NT2/D1 (cell line): ENCODE measurements at places on chromosomes 5 and 9.

GRCh38 chr9:108756746-108757490, 98.9 kb downstream of the ACTL7B start:
- no peak for DNase-seq

GRCh38 chr9:81885602-81886001, 42.6 kb upstream of the SPATA31D4 start:
- DNase-seq, result no peak

DNA sequence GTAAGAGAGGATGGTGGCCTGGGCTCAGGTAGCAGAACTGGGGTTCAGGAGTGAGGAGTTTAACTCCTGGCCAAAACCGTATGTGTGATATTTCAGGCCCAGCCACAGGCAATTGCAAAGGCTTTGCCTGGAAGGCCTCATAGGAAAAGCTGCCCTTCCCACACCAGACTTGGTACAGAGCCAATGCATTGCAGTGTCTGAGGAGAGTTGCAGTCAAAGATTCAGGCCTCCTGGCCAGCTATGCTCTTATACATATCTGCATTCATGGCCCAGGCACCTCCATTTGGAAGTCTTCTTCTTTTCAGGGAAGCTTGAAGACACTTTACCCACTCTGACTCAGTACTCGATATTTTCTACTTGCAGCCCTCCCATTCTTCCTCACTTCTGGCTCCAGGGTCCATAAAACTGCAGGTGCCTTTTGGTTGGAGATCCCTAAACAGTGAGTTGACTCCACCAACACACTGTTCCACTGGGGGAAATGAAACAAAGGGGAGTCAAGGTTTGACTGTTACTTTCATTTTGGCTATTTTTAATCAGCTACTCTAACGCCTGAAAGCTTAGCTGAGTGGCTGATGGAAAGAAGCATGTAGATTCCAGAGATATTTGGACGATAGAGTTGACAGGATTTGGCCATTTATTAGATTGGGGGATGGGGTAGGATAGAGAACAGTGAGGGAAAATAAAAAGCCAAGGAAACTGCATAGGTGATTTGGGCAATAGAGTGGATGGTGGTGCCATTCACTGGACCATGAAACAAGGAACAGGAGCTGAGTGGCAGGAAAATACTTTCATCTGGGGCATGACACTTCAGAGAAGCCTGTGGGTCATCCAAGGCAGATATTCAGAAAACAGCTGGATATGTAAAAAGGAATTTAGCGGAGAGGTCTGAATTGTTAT, 30.6 kb upstream of the IL33 start:
- DNase-seq, result no peak

DNA sequence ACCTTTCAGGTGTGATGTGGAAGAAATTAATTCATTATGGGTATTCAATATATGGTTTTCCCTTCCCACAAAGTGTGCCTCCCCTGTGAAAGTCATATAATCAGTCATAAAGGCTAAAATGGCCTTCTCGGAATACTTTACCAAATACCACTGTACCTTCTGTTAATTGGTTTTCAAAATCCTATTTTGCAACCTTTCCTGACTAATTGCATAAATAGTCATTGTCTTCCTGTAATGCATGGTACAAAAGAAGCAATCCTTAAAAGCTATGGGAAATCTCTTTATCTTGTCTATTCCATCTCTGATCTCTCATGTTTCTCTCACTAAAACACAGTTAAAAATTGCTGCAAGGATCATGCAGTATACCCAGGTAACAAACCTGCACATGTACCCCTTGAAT, 44.3 kb upstream of the UGCG start:
- DNase-seq, result no peak

- no peak for DNase-seq
These were observed 265.8 kb upstream of the IRX4 start for GRCh38 chr5:2148312-2149194.

GRCh38 chr5:65113771-65114170, 345.0 kb downstream of the CWC27 start:
- no peak for DNase-seq

GRCh38 chr9:135574943-135575342, 13.4 kb downstream of the PAEP start:
- no peak for DNase-seq

DNA sequence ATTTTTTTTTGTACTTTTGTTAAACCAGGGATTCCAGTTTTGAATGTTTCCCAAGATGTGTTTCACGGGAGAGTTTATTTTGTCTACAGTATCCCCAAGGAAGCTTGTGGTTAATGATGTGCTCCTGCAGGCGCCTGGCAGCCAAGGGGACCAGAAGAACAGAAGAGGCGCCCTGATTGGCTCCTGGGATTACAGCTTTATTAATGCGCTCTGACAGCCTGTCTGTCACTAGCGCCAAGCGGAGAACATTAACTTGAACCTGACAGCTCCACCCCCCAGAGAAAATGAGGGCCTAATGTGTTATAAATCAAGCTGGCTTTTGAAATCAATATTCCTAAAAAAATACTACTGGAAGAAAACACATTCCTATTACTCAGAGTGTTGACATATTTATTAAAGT, 5.0 kb upstream of the FBXL7 start:
- no peak for DNase-seq

DNA sequence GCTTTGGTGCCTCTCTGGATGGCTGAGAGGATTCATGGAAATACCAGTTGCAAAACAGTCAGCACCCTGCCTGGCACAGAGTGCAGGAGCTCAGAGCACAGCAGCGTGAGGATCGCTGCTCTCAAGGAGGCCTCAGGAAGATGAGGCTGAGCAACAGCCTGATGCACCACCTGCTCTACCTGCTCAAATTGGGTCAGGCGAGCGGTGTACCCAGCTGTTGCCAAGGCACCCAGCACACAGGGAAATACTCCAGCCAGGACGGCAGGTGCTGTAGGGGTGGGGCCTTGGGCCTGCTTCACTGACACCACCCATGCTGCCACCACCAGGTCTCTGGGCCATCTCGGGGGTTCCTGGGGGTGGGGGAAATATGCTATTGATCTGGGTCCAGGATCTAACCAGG, 4.3 kb downstream of the EEIG1 start:
- no peak for DNase-seq

GRCh38 chr5:167763772-167764171, 527.7 kb upstream of the WWC1 start:
- DNase-seq, result no peak

DNA sequence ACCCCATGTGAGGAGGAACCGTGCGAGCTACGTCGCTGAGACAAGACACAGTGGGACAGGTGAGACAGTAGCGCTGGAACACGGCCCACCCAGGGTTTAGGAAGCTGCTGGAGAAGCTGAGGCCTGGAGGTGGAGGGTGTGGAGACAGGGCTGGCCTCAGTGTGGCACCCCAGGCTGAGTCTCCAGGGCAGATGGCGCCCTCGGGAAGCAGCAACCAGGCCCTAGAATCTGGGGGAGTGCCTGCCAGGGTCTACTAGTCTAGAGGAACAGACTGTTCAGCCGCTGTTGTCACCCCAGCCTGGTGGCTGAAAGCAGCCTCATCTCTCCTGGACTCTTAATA, 4.6 kb upstream of the TERT start:
- no peak for DNase-seq

GRCh38 chr5:14614490-14614889, 32.9 kb downstream of the OTULINL start:
- no peak for DNase-seq

- no peak for DNase-seq
These were observed 1.1 kb upstream of the TENT4A start for GRCh38 chr5:6712142-6712576.

DNA sequence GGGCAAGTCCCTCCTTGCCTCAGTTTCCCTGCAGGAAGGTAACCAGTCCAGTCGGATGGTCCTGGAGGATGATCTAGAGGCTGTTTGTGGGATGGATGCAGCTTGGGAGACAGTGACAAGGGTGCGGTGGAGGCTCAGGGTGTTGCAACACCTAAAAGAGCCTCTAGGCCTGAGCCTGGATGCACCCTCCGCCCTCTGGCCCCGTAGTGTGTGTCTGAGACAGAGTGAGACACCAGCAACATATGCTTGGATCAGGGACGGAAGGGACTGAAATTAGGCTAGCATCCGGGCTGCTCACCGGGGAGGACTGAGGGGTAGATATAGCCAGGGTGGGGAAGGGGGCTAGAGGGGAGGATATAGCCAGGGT, 1.1 kb downstream of the CRAT start:
- no peak for DNase-seq

DNA sequence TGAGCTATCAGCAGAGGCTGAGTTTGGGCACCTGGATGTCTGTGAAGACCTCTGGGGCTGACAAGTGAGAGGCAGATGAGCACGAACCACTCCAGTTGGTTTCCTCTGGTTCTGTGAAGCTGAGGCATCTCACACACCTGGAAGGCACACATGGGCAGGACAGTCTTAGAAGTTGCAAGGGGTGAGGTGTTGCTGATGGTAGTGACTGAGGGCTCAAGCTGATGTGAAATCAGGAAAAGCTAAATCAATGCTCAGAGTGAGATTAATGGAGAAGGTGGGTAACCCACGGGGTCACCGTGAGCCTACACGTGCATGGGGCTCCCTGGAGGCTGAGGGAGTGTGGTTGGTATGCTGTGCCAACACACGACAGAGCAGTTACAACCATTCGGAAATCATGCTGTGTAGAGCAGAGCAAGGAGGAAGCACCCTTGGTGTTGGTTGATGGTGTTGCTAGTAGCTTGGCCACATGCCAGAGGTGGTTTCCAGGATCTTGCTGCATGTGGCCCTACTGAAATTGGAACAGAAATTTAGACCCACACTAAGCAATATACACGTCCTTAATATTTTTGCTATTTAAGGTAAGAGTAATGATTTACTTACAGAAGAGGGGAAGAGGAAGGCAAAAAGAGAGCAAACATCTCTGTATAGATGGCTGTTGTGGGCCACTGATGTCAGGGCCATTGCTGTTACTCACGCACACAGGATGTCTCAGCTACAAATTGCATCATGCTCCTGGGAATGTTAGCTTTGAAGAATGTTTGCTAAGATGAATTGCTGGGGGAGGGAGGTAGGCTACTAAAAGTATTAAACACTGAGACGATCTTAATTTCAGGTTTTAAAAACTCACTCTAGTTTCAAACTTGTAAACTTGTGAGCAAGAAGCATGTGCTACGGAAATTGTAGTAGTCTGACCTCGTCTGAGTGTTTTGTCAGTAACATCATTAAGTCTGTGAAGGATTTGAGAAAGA, 170.5 kb downstream of the ARHGEF28 start:
- DNase-seq, result no peak

DNA sequence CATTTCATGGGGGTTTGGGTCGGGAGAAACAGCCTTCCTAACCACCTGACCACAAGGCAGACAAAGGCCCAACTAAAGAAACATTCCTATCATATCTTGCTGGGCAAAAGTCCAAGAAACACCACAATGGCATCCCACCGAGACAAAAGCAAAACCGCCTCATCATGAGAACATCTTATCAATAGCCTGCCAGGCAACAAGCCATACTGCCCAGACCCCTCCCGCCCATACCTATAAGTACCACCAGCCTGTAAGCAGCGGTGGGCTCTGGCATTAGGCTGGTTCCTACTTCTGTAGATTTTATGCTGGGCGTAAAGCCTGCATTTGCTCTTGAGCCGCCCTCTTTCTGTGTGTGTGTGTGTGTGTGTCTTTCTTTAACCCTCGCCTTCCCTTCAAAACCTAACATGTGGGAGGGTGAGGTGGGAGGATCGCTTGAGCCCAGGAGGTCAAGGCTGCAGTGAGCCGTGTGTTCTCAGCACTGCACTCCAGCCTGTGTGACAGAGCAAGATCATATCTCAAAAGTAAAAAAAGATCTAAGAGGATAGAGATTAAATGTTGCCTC, 56.9 kb downstream of the PDE6A start:
- no peak for DNase-seq

GRCh38 chr5:143173139-143173889, 230.2 kb downstream of the NR3C1 start:
- DNase-seq, result no peak

GRCh38 chr5:124752854-124753720, 6.6 kb upstream of the ZNF608 start:
- DNase-seq, result no peak

DNA sequence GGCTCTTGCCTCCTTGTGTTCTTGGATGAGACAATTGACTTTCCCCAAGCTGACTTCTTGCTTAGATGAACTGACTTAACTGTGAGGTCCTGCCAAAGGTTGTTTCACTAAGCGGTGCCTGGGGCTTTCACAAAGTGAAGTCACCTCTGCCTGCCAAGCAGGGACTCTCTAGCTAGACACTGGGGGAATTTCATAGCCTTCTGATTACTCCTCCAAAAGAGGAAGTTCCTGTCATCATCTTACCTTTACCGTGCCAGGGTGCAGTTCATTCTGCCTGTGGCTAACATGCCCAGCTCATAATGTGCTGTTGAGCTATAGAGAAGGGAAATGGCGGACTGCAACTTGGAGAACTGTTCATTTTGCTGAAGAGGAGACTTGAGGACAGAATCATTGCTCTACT, 472.0 kb upstream of the WWC1 start:
- no peak for DNase-seq

- DNase-seq, result peak; percentile 27
These were observed 104.6 kb upstream of the FAM174A start for GRCh38 chr5:100430268-100431195.

DNA sequence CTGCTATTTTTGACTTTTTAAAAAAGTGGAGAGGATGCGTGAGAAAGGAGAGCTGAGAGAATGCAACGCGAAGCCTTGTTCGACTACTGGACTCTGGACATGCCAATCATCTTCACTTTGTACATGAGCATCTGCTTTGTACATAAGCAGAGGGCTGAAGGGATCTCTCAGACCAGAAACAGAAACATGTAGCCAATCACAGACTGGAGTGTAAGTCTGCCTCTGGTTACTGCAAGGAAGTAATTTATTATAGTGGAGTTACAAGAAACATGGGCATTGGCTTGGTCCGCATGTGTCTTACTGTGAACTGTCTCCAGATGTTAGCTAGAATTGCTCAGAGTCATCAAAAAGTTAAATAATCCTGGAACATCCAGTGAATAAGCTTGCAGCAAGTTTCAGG, 190.0 kb upstream of the GRAMD2B start:
- DNase-seq, result no peak

- no peak for DNase-seq
These were observed 36.3 kb downstream of the CXXC5 start for GRCh38 chr5:139684350-139684880.

GRCh38 chr5:9156282-9156681, 389.6 kb downstream of the SEMA5A start:
- peak; percentile 9 for DNase-seq

DNA sequence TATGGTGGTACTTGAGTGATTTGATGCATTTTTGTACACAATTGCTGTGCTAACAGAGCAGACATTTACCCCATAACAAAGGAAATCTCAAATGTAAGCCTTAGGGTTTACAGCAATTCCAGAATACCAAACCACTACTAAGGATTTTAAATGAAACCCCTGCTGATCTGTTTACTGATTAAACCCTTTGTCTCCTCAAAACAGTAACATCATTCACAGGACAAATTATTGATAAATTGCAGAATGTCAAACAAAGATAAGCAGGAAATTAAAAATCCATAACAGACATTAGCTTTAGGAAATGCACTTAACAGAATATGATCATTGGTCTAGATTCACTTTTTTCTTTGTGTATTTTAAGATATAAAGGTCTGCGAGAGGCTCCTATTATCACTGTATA, 1016.4 kb upstream of the DMAC1 start:
- no peak for DNase-seq

- no peak for DNase-seq
These were observed 17.1 kb upstream of the KIF12 start for GRCh38 chr9:114116126-114116747.

- DNase-seq, result no peak
These were observed 843.7 kb downstream of the EFNA5 start for GRCh38 chr5:106827061-106827460.

GRCh38 chr5:174191850-174192655, 146.5 kb downstream of the NSG2 start:
- no peak for DNase-seq

- peak; percentile 46 for DNase-seq
These were observed 21.8 kb upstream of the TTC1 start for GRCh38 chr5:159987031-159987674.
